ENCODE measurements at places on chromosomes 1 and 21.

DNA sequence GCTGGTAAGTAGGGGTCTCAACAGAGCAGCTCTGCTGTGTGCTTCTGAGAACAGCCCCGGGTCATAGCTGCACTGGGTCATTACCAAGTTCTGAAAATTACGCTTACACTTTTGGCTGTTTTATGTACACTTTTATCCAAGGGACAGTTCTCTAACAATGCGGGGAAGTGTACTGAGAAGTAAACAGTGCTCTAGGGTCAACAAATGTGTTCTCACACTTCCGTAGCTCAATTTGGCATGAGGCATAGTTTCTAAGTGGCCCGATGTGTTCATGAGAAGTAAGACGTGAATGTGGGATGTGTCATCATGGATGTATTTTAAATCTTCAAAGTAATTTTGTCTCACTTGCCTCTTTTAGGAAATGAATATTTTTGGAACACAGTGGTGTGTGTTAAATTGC lies 10.9 kb upstream of the VAMP3 start:
- DNase-seq = no peak

GRCh38 chr21:20856926-20857325 lies 141.3 kb upstream of the NCAM2 start:
- no peak for DNase-seq

DNA sequence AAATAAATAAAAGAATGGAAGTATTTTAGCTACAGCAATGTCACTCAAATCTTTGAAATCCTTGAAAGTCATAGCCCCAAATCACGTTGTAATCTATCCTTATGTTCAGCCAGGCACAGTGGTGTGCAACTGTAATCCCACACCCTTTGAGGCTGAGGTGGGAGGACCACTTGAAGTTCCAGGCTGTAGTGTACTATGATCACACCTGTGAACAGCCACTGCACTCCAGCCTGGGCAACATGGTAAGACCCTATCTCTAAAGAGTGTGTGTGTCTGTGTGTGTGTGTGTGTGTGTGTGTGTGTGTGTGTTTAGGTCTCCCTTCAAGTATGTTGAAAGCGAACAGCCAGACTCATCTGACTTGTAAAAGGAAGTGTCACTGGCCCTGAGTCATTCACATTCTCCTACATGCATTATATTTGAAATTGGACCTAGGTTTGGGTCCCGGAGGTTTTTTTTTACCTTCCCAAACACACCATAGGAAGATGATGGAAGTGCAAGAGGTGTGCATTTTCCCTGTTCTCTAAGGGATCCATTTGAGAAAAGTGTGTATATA lies 50.1 kb downstream of the ZNF281 start:
- peak; percentile 78 for DNase-seq

GRCh38 chr1:12296016-12296415 lies 66.2 kb downstream of the VPS13D start:
- no peak for DNase-seq

GRCh38 chr1:111446967-111447892 lies 1.8 kb downstream of the WDR77 start:
- DNase-seq = no peak

GRCh38 chr1:66043186-66043585 lies 250.5 kb downstream of the PDE4B start:
- DNase-seq = no peak

DNA sequence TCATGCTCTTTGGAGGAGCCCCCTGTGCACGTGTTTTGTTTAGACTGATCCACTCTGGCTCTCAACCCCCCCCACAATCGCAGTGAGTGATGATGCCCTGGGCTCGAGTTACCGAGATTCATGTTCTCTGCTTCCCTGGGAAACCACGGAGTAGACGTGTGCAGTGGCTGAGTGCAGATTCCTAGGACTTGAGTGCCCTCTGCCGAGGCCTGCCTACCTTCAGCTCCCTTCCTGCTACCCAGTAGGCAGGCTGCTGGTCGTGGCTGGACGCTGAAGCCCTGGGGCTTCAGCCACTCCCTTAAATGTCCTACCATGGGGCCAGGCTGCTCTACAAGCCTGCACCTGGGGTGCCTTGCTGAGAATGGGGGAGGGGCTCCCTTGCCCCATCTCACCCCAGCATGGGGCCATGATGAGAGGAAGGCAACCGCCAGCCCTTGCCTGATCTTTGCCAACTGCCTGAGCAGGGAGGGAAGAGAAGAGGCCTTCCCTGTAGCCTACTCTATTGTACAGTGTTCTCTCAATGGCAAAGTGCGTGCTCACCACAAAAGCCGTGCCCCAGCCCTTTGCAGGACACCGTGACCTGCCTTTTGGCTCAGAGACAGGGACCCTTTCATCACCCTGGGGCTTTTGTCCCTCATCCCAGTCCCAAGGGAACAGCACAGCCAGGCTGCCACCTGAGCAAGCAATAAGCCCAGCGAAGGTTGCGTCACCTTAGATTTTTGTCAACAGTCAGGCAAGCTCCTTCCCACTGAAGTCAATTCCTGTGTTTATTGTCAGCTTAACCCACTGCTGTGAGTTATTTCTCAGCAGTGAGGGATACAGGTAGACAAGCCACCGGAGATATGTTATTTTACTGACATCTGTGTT lies 4.1 kb upstream of the GRIK3 start:
- no peak for DNase-seq

DNA sequence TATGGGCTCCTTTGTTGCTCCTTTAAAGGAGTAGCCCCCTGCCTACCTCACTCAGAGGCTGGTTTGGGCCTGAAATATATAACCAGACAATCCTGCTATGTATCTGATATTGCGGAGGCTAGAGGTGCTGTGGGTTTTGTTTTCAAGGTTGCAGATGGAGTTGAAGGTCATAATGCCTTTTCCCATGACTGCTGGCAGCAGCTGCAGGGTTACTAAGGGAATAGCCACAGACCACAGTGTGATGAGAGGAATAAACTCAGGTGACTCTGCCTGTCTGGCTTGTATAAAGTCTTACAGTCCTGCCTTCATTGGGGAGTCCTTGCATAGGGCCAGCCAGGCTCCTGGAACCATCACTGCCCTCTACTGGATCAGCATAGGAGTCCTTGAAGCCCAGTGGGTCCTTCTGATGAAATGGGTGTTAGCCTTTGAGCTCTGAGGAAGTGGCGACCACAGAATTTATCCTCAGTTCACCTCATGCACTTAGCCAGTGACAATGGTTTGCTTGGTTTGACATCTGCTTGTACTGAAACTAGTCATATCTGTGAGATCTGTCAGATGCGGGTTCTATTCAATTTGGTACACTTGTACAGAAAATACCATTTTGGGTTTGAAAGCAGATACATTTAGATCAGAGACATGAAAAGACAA lies 174.4 kb upstream of the HMCN1 start:
- peak; percentile 86 for DNase-seq

DNA sequence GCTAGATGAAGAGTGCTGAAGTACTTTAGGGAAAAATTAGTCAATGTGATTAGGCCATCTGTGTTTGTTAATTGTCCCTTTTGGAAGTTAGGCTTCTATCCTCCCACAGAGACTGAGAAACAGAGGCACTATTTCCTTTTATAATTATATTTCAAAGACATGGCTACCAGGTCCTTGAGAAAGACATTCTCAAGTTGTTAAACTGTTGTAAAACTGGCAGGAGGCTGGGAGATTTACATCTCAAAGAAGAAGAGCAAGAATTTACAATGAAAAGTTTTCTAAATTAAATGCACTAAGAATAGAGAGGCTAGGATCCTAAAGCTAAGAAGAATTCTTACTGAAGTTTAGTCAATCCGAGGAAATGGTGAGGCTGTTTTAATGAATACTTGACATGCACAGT lies 74.0 kb upstream of the BRINP3 start:
- no peak for DNase-seq

GRCh38 chr1:212256369-212256768 lies 28.8 kb upstream of the PPP2R5A start:
- peak; percentile 75 for DNase-seq

DNA sequence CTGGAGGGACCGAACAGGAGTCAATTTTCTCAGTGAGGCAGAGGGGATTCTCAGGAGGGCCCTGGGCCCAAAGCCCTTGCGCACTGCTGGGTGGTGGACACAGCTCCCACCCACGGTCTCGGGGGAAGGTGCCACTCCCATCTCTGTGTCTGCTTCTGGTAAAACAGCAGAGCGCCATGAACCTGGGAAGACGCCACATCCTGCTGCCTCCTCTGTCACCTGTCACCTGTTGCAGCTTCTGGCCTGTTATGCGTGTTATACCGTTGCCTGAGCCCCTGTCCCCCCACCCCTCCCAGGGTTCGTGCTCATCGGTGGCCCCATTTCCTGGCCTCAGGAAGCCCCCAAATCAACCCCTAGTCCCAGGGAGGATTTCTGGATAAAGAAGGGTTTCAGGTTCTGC lies 125.8 kb upstream of the AJAP1 start:
- DNase-seq = no peak

DNA sequence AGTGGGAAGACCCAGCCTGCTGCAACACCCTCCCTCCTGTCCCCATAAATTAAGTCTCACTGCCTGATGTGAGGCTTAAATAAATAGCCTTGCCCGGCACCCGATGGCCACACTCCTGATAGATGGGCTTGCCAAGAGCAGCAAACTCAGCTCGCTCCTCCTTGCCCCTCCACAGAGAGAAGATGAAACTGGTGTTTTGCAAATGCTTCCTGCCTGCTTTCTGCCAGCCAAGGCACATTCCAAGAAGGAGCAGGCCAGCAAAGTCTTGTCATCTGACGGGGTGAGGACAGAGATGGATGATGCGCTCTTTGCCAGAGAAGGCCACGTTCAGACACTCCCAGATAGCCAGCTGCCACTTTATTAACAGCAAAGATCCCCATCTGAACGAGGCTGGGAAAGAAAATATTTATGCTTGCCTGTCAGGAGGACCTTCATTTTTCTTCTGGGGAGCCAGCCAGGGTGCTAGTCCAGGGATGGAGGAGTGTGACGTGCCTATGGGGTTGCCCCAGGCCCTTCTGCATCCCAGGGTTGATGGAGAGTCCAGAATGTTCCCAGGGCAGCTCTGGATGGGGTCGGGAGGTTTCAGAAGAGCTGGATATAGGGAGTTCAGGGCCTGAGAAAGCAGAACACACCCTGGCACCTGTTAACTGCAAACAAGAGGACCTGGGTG lies 265.4 kb downstream of the FOXD2 start:
- DNase-seq = no peak

DNA sequence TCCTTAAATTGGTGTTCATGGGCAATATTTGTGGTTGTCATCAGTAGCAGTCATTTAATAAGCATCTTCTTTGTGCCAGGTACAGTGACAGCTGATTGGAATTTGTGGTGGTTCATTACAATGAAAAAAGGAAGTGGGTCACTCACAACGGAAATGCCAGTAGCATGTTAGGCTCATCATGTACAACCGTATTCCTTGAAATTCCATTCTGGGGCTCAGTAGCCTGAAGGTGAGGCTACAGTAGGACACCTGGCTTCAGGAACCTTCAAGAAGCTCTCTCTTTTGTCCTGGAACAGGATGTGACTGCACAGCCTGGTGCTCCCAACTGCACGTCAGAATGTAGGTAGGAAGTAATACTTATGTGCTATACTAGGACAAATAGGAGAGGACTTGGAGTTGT lies 93.9 kb downstream of the ST3GAL3 start:
- DNase-seq = no peak

GRCh38 chr1:195105773-195106172 lies 1502.5 kb downstream of the KCNT2 start:
- no peak for DNase-seq

GRCh38 chr1:32893198-32894018 lies 7.1 kb downstream of the HPCA start:
- no peak for DNase-seq

DNA sequence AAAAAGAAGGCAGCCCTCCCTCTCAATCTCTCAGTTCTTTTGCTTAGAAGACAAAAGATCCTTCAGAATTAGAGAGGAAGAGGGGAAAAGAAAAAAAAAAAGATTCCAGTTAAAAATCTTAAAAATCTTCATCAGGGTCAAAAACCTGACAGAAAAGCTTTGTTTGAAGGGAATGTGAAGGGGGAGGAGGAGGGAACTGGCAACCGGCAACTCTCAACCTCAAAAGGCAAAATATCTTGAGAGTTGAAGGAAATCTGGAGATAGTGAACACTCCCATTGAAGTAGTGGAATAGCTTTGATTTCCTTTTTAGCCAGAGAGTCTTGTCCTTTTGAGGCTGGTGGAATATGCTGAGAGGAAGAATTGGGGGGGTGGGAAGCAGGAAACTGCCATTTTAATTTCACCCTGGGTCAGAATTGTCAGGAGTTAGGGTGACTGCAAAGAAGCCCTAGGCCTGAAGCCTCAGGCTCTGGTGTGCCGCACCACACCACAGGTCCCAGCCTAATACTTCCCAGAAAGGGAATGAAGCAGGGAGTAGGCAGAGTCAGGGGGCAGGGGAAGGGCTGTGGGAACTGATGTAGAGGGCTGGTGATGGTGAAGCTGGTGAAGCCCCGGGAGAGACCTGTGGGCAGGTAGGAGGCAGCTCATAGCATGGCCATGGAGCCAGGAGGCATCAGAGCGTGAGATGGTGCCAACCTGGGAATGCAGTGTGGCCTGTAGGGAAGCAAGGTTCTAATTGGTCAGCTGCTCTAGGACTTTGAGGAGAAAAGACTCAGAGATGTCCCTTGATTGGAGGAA lies 24.6 kb downstream of the KIRREL1 start:
- DNase-seq = no peak

DNA sequence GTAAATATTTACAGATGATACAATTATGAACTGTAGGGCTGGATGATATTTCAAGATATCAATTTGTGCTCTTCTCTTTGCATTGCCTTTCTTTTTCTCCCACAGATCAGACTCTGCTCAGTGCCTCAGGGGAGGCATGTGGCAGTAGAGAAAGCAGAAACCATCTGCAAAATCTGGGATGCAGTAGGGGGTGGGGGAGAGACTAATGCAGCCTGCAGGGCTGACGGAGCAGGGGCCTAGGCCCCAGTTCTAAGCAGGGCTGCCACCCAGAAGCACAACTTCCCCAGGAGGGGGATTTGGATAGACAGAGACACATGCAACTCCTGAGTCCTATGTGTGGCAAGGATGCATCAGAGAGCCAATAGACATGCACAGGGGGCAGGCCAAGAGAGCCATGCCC lies 511.6 kb downstream of the SMYD3 start:
- no peak for DNase-seq

- no peak for DNase-seq
These were observed 345.8 kb upstream of the CHRM3 start for GRCh38 chr1:239040523-239040922.

DNA sequence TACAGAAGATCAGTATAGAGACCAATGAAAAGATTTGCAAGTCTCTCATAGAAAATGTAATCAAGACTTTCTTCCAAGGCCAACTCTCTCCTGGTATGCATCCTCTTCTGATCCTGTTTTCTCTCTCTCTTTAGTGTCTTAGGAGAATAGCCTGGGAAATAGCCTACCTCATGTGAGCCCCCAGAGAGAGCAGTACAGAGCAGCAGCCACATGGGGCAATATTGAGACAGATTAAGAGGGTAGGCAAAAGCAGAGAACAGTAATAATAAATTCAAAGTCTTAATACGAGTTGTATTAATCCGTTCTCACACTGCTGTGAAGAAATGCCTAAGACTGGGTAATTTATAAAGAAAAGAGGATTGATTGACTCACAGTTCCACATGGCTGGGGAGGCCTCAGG lies 61.4 kb downstream of the RNASEL start:
- DNase-seq = no peak

GRCh38 chr1:229478852-229479251 lies 29.3 kb downstream of the NUP133 start:
- DNase-seq = no peak

- DNase-seq = peak; percentile 39
These were observed 63.2 kb downstream of the IER5 start for GRCh38 chr1:181151378-181152326.

Measured in inflammatory macrophage treated with lipopolysaccharide for 4 hours (primary cell).